ENCODE measurements at places on chromosomes 6 and 20. TPM values are rescaled to one million over a fixed set of nuclear protein-coding genes. Genes with fewer than 3 reads are reported as not detected.

Gene RALY
- 224 TPM for total RNA-seq

Gene ADIG
- 10.5 TPM for total RNA-seq

Gene TP53RK
- total RNA-seq = 23.4 TPM

- no peaks in the 10 kb centered on the region for H3K4me1 ChIP-seq
- H3K4me3 ChIP-seq = no peak overlapping the region
- DNase-seq = no peak
- H3K27ac ChIP-seq = no peak overlapping the region
- H3K36me3 ChIP-seq = no peaks in the 10 kb centered on the region
Observed at GRCh38 chr6:111338843-111339242, 144.2 kb downstream of the REV3L start.

DNA sequence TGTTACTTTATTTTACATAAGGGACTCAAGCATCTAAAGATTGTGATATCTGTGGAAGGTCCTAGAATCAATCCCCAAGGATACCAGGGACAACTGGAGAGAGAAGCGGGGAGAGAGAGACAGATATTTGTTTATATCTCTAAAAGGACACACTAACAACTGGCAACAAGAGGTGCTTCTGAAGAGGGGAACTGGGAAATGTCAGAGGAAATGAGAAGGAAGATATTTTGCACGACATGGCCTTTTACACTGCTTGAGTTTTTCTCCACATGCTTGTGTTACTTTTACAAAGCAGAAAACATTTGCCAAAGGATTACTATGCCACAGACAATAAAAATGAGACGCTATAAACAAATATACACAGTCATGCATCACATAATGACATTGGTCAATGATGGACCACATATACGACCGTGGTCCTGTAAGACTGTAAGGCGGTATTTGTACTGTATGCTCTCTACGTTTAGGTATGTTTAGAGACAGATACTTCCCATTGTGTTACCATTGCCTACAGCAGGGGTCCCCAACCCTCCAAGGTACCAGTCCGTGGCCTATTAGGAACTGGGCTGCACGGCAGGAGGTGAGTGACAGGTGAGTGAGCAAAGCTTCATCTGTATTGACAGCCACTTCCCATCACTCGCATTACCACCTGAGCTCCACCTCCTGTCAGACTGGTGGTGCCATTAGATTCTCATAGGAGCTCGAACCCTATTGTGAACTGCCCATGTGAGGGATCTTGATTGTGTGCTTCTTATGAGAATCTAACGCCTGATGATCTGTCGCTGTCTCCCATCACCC is 64.6 kb upstream of the PTPN1 start:
- H3K4me1 ChIP-seq = no peaks in the 10 kb centered on the region
- H3K36me3 ChIP-seq = no peaks in the 10 kb centered on the region
- no peaks in the 10 kb centered on the region for H3K27me3 ChIP-seq
